ENCODE measurements at places on chromosomes 3 and 15. TPM values are rescaled to one million over a fixed set of nuclear protein-coding genes. Genes with fewer than 3 reads are reported as not detected.

The CFAP92 gene
- 0.18 TPM for total RNA-seq

The MB21D2 gene
- total RNA-seq = 7.8 TPM

The OTOL1 gene
- total RNA-seq = not detected

GRCh38 chr3:46664188-46664970 is 29.1 kb downstream of the ALS2CL start:
- DNase-seq = no peak

- DNase-seq = no peak
Measured at GRCh38 chr15:86905625-86906256, 826.1 kb downstream of the AGBL1 start.

- DNase-seq = no peak
Measured at GRCh38 chr3:40045051-40045450, 235.6 kb downstream of the MYRIP start.

DNA sequence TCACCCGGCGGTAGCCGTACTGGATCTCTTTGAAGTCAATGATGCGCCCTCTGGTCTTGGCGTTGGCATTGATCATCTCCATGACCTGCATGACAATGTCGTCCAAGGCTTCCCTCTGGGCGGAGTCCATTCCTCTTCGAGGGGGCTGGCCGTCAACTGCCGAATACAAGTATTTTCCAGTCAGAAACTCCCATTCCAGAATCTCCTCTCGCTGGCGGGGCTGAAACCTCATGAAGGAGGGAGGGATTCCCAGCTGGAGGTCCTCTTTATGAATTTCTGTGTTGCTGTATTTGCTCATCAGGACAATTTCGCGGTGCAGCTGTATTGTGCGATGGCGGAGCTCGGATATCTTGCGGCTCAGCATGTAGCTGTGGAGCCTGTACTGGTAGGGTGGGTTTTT is 73.4 kb downstream of the CHSY1 start:
- DNase-seq = no peak

GRCh38 chr3:74756674-74757073 is 142.2 kb upstream of the CNTN3 start:
- DNase-seq = no peak
